ENCODE measurements at places on chromosomes 4 and X.

- no peak for DNase-seq
Measured at GRCh38 chr4:2598511-2599303, 62.3 kb downstream of the FAM193A start.

- no peak for DNase-seq
Measured at GRCh38 chr4:123286903-123287466, 109.6 kb upstream of the SPRY1 start.

DNA sequence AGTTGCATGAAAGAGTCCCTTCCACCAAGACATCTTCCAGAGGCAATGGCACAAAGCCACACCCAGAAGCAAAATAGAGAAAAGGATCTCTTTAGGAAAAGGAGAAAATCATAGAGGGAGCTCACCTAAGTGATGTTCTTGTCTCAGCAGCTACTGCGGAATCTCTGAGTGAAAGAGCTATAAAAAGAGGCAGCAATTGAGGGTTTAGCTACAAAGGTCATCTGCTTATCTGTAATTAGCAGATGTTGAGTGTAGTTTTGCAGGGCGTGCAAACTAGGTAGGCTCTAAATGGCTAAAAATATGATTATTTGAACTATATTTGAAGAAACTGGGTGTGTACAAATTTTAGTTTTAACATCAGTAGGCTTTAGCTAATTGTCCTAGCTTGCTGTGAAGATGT lies 276.0 kb downstream of the HS3ST1 start:
- DNase-seq: no peak

GRCh38 chr4:125433453-125433852 lies 118.7 kb downstream of the FAT4 start:
- no peak for DNase-seq

GRCh38 chr4:136369073-136369472 lies 1163.2 kb downstream of the PCDH18 start:
- no peak for DNase-seq

- DNase-seq: no peak
Measured at GRCh38 chr4:67746797-67747495, 7.2 kb downstream of the GNRHR start.

DNA sequence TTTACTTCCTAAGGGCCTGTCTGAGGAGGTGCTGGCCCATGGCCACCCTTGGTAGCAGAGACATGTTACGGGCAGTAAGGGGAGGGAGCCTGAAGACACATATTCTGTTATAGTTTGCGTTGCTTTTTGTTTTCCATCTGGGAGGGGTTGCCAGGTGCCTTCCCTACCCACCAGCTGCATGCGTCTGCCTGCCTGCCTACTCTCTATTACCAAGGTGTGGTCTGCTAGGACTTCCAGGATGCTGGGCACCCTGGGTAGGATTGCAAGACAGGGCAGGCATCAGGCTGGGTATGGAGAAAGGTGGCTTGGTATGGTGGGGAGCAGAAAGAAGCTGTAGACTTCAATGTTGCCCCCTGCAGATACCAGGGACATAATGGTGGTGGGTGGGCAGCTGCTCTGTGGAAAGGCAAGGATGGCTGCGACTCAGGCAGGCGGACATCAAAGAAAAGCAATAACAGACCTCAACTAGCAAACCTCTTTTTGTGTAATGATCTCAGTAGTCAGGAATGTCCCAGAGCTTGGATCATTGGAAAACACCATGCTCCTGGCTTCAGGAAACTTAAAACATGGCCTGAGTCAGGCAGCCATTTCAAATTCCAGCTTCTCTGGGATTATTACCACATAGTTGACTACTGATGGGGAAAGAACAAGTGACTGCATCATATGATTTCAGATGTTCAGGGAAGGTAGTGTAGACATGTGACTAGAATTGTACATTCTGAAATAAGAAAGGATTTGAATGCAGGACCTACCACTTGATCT lies 67.8 kb downstream of the HOPX start:
- no peak for DNase-seq

DNA sequence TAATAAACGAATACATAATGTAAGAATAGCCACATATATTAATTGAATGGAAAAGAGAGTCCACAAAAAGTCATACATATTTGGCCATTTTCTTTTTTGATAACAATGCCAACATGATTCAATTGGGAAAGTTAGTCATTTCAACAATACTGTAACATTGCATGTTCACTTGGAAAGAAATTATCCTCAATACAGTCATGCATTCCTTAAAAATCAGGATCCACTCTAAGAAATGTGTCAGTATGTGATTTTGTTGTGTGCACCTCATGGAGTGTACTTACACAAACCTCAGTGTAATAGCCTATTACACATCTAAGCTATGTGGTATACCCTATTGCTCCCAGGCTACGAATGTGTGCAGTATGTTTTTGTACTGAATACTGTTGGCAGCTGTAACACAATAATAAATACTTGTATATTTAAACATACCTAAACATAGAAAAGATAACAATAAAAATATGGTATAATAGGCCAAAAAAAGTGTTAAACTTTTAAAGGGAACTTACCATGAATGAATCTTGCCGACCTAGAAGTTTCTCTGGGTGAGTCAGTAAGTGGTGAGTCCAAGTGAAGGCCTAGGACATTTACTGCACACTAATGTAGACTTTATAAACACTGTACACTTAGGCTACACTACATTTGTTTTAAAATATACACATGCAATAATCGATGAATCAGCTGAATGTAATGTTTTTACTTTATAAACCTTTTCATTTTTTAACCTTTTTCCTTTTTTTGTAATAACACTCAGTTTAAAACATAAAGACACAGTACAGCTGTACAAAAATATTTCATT lies 806.8 kb downstream of the PCDH18 start:
- DNase-seq: no peak

DNA sequence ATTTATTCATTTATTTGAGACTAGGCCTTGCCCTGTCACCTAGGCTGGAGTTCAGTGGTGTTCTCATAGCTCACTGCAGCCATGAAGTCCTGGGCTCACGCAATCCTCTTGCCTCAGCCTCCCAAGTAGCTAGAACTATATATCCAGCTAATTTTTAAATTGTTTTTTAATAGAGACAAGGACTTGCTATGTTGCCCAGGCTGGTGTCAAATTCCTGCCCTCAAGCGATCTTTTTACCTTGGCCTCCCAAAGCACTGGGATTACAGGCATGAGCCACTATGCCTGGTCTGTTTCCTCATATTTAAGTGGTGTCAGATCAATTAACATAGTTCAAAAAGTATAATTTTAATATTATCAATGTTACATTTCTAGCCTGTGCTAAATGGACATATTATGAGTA lies 68.5 kb downstream of the AFF1 start:
- no peak for DNase-seq

DNA sequence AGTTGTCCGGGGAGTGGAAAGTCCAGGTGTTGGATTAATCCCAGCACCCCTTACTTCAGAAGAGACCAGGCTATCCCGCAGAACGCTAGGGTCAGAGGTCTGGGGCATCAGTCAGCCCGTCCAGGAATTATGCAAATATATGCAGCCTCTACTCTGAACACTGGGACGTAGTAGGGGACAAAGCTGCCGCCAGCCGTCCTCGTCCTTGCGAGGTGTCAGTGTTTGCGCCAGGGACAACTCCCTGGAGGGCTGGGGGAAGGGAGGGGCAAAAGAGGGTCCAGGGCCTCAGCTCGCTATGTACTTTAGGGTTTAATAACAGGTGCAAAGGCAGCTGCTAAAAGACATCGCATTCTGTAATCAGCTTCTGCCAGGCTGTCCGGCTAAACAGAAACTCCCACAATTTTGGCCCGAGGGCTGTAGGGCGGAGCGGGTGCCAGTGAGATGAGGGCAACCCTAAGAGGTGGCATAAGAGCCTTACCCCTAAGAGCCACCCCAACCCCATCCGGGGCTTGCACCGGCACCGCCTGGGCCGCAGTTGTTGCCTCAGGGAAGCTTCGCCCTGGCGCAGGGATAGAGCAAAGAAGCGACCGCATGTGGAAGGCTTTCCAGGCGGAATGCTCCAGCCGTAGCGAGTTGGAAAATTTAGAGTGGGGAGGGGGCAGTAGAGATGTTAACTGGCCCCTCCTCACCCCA lies 8.4 kb downstream of the HAND2 start:
- DNase-seq: no peak

DNA sequence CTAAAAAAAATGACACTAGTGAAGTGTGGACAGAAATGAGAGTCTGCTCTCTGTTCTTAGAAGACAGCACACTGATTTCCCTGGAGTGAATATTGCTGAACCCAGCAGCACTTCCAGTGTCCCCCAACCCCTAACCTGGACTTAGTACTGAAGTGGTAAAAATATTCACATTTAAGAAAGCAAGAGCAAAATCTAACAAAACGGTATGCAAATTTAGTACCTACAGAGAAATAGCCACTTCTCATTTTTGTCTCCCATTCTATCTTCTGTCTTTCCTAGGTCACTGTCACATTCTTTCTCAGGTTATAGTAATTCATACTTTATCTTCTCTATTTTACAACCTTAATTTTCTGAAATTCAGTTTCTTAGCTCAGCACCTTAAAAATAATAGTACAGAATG lies 274.7 kb downstream of the CFAP299 start:
- DNase-seq: no peak

DNA sequence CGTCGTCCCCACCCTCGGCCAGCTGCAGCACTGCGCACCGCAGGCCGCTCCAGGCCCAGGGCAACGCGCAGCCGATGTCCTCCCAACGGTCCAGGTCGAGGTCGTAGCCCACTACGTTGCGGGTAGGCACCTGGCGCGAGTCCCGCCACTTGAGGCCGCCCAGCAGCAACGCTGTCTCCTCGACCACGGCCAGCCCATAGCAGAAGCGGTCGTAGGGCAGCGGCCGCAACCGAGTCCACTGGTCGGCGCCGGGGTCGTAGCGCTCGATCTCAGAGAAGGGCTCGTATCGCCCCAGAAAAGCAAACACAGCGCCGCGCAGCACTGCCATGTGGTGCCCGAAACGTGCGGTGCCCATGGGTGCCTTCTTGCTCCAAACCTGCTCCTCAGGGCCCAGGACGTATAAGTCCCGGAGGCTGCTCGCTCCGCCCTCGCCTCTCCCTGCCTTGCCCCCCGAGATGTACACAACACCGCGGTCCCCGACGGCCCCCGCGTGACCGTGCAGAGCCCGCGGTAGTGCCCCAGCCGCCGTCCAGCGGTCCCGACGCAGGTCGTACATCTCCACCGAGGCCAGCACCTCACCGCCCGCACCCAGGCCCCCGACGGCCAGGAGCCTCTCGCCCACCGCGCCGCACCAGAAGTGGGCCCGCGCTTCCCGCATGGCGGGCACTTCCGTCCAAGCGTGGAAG lies 2.1 kb downstream of the KLHL34 start:
- no peak for DNase-seq

DNA sequence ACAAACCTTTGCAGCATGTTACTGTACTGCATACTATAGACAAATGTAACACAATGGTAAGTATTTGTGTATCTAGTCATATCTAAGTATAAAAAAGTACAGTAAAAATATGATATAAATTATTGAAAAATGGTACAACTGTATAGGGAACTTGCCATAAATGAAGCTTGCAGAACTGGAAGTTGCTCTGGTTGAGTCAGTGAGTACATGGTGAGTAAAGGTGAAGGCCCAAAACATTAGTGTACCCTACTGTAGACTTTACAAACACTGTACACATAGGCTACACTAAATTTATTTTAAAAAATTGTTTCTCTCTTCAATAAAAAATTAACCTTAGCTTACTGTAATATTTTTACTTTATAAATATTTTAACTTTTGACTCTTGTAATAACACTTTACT lies 25.8 kb downstream of the SPIN3 start:
- DNase-seq: no peak

DNA sequence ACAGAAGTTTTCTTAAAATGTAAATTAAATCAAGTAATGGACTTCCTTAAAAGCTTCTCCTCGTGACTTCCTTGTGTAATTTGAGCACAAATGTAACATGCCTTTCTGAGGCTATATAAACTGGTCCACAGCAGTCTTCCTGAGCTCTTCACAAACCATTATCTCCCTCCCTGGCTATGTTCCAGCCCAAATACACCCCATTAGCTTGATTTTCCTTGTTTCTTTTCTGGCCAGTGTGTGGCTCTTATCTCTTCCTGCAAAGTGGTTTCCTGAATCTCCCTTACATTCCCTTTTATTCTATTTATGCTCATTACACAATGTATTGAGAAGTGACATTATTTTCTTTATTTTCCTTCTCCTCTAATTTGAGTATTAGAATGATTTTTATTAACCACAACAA lies 1085.3 kb upstream of the PCDH10 start:
- DNase-seq: no peak

DNA sequence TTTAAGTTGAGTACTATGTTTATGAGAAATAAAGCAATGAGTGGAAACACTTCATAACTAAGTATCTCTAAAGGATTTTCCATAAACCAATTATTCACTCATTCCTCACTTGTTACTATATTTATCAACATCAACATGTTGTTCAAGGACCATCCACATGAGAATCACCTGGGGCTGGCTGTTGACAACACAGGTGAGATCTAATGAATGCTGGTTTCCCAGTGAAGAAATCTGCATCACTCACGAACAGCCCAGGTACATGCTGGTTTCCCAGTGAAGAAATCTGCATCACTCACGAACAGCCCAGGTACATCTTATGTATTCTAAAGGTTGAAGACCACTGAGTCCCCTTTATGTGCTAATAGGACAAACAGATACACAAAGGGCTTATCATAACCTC lies 32.5 kb downstream of the TSPAN5 start:
- no peak for DNase-seq

DNA sequence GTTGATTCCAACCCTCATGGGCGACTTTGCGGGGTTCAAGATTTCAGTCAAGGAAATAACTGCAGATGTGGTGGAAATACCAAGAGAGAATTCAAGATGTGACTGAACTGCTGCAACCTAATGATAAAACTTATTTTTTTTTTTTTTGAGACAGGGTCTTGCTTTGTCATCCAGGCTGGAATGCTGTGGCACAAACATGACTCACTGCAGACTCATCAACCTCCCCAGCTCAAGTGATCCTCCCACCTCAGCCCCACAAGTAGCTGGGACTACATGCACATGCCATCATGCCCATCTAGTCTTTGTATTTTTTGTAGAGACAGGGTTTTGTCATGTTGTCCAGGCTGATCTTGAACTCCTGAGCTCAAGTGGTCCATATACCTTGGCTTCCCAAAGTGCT lies 19.5 kb upstream of the WDFY3 start:
- DNase-seq: no peak

- no peak for DNase-seq
Measured at GRCh38 chr4:98558471-98559169, 99.8 kb downstream of the TSPAN5 start.

- no peak for DNase-seq
Measured at GRCh38 chr4:187576751-187577150, 418.8 kb upstream of the ZFP42 start.

- no peak for DNase-seq
Measured at GRCh38 chr4:40848940-40849339, 99.2 kb downstream of the NSUN7 start.

- no peak for DNase-seq
Measured at GRCh38 chr4:38641811-38642210, 22.2 kb upstream of the KLF3 start.

- DNase-seq: no peak
Measured at GRCh38 chr4:38670939-38671591, 7.1 kb downstream of the KLF3 start.

DNA sequence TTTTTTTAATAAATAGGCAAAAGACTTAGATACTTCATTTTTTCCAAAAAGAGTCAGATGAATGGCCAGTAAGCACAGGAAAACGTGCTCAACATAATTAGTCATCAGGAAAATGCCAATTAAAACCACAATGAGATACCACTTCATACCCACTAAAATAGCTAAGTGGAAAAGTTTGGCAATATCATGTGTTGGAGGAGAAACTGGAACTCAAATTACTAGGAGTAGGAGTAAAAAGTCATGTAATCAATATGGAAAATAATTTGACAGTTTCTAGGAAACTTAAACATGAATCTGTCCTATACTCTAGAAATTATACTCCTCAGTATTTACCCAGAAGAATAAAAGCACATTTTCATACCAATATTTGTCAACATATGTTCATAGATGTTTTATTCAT lies 449.8 kb downstream of the INPP4B start:
- DNase-seq: no peak
